ENCODE measurements at places on chromosomes 7 and 10.

DNA sequence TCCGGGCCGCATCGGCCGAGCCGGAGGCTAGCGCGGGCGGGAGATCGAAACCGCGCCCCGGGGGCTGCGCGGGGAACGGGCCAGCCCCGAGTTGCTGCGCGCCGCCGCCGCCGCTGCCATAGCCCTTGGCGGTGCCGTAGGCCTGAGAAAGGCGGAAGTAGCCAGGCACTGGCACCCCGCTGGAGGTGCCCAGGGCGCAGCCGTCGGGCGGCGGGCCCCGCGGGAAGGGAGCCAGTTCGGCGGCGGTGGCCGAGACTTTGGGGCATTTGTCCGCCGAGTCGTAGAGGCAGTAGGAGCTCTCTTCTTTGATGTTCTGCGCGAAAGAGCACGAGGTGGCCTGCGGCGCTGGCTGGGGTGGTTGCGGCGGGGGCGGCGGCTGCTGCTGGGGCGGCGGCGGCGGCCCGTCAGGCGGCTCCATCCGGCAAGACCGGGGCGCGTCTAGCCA, 587 bp downstream of the HOXA10 start:
- no peak for DNase-seq

- no peak for DNase-seq
Observed at GRCh38 chr7:121244120-121244870, 84.5 kb upstream of the WNT16 start.

DNA sequence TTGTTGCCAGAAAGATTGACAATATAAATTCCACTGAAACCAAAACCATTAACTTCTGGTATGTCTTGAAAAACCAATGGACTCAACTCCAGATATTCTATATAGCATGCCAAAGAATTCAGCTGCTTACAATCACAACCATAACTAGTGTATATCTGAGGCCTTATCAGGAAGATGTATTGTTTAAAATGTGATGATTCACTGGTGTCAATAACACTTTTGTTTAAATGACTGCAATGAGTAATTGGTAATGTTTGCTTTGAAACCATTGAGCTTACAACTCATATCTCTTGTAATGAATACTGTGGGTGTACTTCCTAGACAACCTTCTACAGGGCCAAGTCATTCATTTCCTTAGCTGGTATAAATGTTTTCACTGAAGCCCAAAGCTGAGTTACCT, 727.9 kb upstream of the KCND2 start:
- no peak for DNase-seq

- DNase-seq, result no peak
Observed at GRCh38 chr7:2990949-2991470, 52.7 kb downstream of the CARD11 start.

DNA sequence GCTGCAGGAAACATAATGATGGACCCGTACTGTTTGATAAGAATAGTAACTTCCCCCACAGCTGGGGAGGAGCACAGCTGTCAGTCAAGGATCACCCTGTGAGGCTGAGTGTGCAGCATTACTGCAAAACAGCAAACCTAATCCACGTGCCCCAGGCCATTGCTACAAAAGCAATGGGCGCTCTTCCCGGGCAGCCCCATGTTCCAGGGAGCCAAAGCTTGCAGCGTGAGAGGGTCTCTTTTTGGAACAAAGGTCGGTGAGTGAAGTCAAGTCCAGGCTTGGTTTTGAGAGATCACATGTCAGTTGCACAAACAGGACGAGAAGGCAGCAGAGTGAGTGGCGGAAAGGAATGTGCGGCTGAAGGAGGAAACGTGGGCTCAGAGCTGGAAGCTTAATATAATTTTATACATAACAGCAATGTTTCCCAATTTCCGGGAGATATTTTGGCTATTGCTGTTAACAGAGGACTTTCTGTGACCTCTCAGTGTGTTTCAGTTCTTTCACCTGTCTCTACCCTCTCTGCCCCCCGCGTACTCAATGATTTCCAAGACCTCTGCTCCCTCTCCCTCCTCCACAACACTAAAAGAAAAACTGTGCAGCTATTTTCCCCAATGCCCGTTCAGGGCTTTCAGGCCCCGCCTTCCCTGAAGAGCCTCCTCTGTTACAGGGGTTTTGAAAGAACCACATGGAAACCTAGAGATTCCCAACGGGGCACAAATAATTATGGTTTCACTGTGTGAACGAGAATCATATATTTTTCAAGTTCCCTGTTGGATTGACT, 128.9 kb downstream of the MTPAP start:
- no peak for DNase-seq

- no peak for DNase-seq
Observed at GRCh38 chr7:105713488-105714465, 132.5 kb upstream of the EFCAB10 start.

- no peak for DNase-seq
Observed at GRCh38 chr10:74672430-74673165, 153.8 kb upstream of the KAT6B start.

- DNase-seq, result no peak
Observed at GRCh38 chr7:1274876-1275375, 42.3 kb downstream of the UNCX start.

DNA sequence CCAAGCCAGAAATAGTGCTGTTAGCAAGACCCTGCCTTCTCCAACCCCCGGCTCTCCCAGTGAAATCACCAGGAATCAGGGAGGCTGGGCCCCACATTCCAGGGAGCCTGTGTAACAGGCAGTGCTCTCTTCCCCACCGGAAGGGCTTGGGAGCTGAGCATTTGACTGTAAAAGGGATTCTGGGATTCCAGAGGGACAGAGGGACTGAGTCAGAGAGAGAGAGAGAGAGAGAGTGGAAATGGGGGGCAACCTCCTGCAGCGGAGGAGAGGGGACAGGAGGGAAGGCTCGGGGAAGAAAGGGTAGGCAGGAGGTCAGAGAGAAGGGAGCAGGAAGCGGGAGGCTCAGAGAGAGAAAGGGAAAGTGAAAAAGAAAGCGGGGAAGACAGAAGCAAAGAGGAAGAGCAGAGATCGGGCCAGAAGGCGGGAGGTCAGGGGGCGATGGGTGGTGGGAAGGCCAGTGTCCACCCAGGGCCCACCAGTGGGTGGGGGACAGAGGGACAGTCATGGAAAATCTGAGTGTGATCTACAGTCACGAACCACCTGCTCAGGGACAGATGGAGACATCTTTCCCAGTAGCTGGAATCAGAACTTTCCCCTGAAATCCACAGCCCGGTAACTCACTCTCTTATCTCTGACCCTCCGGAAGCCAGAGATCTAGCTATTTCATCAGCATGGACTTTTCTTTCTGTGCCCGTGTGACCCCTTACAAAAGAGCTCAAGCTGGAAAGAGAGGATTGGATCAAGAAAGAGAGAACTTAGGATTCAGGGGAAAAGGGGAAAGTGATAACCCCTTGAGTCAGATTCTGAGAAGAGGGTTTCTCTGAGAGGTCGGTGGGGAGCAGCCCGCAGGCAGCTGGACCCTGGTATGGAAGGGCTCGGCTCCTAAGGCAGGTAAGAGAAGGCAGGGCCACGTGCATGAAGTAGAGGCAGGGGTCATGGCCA, 4.6 kb upstream of the SERPINE1 start:
- no peak for DNase-seq

- no peak for DNase-seq
Observed at GRCh38 chr10:25257646-25258045, 82.8 kb downstream of the GPR158 start.

DNA sequence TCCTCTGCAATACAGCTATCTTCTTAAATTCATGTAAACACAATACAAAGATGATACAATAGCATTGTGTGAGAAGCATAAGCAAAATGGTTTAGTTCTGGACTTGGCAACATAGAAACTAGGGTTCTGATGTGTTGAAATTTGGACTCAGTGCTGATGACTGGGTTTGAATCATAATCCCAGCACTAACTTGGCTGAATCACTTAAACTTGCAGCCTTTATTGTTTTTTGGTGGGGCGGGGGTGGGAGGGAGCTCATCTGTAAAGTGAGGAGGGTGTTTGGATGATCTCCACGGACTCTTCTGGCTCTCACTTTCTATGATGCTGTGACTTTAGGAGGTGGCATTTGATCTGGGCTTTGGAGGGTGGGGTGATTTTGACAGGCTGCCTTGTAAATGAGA, 158.2 kb downstream of the WNT2 start:
- no peak for DNase-seq

- no peak for DNase-seq
Observed at GRCh38 chr10:117353684-117354083, 21.6 kb downstream of the PDZD8 start.

GRCh38 chr7:7769710-7770627, 51.6 kb upstream of the RPA3 start:
- no peak for DNase-seq

DNA sequence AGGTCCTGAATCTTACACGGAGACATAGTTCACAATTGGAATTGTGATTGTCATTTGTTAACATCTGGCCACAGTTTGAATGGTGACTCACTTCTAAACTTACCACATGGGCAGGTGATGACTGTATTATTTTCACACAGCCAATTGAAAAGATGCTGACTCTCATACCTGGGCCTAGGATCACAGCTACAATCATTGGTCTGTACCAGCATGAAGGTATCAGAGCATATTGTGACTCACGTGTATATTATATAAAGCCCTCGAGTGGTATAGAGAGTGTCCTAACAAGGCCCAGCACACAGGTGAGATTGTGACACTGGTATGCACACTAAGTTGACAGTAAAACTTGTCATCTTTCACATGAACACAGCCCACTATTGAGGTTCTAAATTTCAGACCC, 9.4 kb upstream of the ZNF107 start:
- DNase-seq, result no peak

- no peak for DNase-seq
Observed at GRCh38 chr10:9302140-9302746, 1247.8 kb downstream of the GATA3 start.

DNA sequence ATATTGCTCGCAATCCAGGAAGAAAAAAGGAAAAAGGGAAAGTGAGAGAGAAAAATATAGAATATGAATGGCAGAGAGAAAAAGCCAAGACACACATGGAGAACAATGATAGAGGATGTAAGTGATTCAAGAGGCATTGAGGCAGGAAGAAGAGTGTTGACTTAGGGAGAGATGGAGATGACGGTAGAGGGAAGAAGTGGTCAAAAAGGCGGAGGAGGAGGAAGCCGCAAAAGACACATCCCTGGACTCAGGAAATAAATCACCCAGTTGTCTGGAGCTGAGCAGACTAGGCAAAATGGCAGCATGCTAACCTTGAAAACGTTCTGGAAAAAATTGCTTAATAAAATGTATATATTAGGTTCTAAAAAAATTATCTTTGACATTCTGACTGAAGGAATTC, 17.7 kb upstream of the GPR37 start:
- DNase-seq, result no peak

GRCh38 chr7:96314402-96315124, 7.3 kb downstream of the SLC25A13 start:
- DNase-seq, result no peak

- DNase-seq, result no peak
Observed at GRCh38 chr10:88077977-88078376, 214.6 kb downstream of the PTEN start.

GRCh38 chr10:68981074-68981473, 7.5 kb upstream of the KIFBP start:
- no peak for DNase-seq

GRCh38 chr7:25353732-25354131, 125.4 kb upstream of the NPVF start:
- DNase-seq, result no peak

- DNase-seq, result no peak
Observed at GRCh38 chr10:70323138-70323696, 39.4 kb upstream of the NPFFR1 start.

DNA sequence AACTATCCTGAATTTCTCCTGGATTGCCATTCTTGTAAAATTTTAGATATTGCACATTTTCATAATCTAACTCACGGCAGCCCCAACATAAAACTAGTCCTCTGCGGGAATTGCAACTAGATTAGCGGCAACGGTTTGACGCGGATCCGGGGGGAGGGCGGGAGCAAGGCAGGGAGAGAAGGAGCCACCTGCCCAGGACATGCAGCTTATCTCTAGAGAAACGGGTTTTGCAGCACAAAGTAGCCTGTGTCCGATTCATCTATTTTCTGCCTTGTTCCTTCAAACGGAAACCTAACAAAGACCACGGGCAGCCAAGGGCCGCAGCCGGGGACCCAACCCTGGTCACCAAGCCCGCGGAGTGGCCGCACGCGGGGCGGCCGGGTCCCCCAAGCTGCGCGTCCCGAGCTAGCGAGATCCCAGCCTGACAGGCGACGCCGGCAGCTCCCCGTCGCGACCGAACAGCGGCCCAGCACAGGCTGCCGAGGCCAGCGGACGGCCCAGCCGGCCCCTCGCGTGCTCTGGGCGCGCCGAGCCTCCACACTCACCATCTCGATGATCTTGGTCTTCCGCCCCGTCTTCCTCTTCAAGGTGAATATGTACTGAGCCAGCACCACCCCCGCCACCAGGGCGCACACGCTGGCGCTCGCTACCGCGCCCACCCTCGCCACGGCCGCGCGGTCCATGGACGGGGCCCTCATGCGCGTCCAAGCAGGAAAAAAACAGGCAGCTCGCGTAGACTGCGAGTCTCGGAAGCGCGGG, at the start of gene NT5C3A:
NT5C3A (minus strand) TSS at position 754 of the 759 bp plus-strand sequence; CDS start at position 683, 71 bp downstream.
- DNase-seq, result no peak

DNA sequence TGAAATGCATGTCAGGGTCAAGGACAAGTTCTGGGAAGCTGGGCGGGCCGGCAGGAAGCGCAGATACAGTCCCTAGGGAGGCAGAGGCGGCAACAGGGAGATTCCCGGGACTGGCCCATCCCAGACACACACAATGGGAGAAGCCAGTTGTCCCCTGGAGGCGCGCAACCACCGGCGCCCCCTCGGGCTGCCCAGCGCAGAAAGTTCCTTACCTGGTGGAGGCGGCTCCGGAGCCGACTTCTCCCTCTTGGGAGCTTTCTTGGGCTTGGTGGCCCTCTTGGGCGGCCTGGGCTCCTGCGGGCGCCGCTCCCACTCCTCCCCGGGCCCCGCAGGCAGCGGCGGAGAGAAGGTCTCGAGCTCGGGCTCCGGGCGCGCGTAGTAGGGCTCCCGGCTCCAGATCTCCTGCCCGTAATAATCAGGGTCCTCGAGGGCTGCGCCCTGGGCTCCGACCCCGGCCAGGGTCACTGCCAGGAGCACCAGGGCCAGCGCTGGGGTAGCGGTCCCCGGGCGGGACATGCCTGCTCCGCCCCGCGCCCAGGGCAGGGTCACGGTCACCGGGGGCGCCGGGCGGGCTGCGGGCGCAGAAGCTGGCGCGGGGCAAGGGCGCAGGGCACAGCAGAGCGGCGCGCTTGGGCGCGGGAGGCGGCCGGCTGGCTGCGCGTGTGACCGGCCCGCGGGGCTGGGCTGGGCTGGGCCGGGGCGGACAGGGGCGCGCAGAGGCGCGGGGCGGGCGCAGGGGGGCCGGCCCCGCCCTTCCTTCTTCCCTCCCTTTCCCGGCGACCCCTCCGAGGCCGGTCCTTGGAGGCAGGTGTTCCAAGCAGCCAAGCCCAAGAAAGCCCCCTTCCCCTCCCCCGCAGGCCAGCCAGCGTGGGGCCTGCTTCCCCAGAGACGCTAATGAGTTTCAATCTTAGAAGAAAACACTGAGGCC, at the start of gene CPXM2:
CPXM2 (minus strand) TSS at position 664 of the 928 bp plus-strand sequence; CDS start at position 516, 148 bp downstream.
- DNase-seq, result no peak

GRCh38 chr10:132197271-132198067, 10.7 kb downstream of the DPYSL4 start:
- no peak for DNase-seq

GRCh38 chr7:47625861-47626715, 44.2 kb upstream of the TNS3 start:
- no peak for DNase-seq

GRCh38 chr7:152451356-152451755, 15.6 kb upstream of the KMT2C start:
- DNase-seq, result no peak

Data from vagina (tissue), 2 donors.